ENCODE measurements at places on chromosomes 2 and 18.

- no peak for DNase-seq
Measured at GRCh38 chr18:58723810-58724602, 52.7 kb downstream of the MALT1 start.

DNA sequence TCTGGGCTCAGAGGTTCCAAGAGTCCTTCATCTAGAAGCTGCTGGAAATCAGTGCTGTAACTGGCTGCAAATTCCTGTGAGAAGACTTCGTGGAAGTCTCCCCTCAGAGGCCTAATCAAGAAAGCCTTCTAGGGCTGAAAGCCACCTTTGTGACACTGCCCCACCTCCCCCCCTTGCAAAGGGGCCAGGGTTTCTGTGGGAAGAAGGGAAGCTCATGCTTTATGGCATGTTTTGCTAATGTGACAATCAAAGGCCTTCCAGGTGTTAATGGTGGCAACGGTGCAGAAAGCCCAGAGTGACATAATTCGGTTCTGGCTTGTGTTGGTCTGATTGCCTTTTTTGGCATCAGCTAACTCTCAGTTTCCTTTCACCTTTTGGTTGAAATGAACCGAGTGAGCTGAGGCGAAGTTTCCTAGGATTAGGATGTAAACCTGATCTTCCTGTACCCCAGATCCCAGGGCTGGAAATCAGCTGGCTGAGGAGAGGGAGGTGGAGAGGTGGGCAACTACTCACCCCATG lies 126.9 kb upstream of the TRIB2 start:
- no peak for DNase-seq

GRCh38 chr18:67072791-67073190 lies 443.7 kb downstream of the DSEL start:
- no peak for DNase-seq

DNA sequence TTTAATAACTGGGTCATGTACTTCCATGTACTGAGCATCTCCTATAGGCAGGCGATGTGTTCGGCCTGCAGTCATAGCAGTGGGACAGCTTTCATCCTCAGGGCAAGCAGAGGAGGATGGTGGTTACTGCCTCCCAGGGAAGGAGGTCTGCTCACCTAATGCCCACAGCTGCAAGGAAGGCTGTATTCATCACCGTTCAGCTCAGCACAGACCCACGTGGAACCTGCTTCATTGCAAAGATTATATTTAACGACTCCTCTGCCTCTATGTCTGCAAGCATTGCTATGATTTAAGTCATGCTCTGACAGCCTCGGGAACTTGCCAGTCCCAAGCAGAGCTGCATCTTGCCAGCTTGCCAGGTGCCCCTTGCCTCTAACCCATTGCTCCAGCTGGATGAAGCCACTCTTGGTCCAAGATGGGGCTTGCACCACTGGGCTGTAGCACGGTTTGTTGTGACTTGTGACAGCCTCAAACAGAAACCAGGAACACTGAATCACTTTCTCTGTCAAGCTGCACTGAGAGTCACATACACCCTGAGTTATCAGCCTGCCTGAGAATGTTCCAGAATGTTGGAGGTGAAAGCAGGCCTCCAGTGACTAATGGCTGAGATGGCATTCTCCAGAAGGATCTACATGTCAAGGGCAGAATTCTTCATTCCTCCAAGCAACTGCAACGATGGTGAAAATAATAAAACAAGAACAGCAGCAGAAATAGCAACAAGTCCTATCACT lies 651.1 kb upstream of the ID2 start:
- DNase-seq: no peak

- no peak for DNase-seq
Measured at GRCh38 chr2:98347298-98348065, 1.2 kb downstream of the CNGA3 start.

GRCh38 chr2:126863336-126864015 lies 35.2 kb upstream of the TEX51 start:
- DNase-seq: no peak

DNA sequence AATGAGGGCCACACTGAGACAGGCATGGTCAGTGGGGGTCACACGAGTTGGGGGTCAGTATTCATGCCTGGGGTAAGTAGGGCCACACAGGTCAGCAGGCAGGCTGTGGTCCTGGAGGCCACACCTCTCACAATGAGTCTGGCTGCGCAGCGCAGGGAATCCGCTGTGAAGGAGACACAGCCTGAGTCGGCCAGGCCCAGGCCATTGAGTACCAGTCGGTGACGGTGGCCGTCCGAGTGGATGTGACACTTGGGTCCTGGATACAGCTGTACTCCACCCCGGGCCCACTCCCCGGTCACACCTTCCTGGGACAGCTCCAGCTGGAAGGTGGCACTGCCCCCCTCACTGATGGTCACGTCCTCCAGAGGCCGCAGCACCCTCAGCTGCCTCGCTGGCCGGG lies 10.5 kb downstream of the TMEM198 start:
- DNase-seq: no peak

All from CD4-positive, alpha-beta T cell (primary cell).